ENCODE measurements at places on chromosomes 5 and 9. TPM values are rescaled to one million over a fixed set of nuclear protein-coding genes. Genes with fewer than 3 reads are reported as not detected.

The SLC6A7 gene
- total RNA-seq: not detected

DNA sequence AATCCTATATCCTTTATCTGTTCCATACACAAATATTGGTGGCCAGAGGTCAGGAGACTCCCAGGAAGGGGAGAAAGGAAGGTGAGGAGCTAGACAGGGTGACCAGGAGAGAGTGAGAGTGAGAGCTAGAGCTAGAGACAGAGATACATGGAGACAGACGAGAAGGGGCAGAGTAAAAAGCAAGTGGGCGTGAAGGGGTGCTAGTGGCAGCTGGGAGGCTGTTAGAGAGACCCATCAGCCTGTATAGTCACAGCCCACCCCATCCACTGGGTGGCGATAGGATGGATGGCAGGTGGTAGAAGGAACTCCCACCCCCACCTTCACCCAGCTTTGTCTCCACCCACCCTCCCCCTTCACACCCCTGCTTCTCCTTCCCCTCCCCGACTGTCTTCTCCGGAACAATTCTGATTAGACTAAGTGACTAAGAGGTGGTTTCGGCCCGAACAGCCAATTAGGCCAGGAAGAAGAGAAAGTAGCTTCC is 32.8 kb downstream of the PCDH1 start:
- no peak for DNase-seq

DNA sequence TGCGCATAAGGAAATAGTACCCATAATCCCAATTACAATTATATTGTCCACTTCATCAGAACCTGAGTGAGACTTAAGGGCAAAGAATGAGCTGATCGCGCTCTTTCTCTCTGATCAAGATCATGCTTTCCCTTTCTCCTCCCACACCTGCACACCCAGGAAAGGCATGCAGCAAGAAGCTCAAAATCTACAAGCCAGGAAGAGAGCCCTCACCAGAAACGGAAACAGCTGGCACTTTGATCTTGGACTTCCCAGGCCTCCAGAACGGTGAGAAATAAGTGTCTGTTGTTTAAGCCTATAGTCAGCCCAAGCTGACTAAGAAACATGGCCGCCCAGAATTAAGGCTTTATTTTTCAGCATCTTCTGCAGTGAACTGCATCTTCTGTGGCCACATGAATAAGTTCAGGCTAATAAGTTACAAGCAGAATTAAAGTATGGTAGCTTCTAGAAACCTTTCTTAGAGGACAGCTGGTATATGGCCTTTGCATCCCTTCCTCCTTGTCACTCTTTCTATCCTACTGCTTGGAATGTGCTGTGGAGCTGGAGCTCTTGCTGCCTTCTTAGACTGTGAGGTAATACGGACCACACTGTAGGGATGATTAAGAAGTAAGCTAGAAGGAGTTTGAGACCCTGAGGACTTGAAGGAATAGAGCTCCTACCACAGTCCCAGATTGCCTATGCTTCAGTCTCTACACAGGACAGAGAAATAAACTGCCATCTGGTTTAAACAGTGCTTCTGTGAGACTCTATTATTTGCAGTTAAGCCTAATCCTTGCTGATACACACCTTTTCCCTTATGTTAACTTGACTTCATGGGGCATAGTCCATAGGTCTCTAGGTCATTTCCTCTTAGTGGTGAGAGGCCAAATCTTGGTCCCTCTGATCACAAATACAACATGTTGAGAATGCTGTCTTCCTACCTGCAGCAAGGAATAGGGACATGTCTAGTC is 17.2 kb downstream of the OR2S2 start:
- no peak for DNase-seq

GRCh38 chr9:128150594-128151308 is 1.5 kb downstream of the LCN2 start:
- DNase-seq: no peak

GRCh38 chr5:133480866-133481265 is 131.5 kb downstream of the FSTL4 start:
- DNase-seq: no peak
